Posterior cingulate gyrus (tissue), 11 donors: ENCODE measurements at places on chromosomes 11 and 22.

DNA sequence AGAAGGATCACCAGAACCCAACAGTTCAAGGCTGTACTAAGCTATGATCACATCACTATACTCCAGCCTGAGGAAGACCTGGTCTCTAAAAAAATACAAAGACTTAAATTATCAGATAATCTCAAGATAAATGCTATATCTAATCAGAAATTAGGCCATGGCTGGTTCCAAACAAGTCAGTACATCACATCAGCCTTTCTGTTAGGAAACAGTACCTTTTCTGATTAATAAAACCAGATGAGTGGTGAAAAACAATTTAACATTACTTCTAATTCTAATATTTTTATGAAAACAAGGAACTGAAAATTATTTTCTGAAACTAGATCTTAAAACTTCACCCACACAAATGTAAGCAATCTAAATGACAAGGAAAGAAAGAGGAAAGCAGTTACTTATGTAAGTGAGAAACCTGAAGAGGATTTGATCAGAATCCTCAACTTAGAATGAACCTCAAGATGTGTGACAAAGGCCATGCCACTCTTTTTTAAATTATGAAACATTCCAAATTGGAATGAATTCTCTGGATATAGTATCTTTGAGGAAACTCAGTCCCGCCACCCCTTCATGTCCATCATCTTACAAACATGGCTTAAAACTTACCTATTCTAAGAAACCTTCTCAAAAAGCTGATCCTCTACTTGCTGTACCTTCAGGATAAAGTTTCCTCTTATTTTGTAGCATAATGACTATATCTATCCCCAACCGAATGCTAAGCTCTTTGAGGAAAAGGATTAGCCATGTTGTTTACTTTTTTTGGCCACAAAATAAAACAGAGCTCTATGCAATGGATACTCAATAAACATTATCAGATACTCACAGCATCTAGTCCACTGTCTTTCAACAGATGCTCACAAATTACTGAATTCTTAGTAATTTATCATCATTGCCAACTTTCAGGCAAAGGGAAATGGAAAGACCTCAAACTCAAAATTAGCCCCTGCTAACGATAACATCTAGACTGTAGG is 132.0 kb downstream of the MRTFA start:
- DNase-seq, result no peak

GRCh38 chr22:40385036-40385782 is 14.8 kb downstream of the SGSM3 start:
- no peak for DNase-seq

DNA sequence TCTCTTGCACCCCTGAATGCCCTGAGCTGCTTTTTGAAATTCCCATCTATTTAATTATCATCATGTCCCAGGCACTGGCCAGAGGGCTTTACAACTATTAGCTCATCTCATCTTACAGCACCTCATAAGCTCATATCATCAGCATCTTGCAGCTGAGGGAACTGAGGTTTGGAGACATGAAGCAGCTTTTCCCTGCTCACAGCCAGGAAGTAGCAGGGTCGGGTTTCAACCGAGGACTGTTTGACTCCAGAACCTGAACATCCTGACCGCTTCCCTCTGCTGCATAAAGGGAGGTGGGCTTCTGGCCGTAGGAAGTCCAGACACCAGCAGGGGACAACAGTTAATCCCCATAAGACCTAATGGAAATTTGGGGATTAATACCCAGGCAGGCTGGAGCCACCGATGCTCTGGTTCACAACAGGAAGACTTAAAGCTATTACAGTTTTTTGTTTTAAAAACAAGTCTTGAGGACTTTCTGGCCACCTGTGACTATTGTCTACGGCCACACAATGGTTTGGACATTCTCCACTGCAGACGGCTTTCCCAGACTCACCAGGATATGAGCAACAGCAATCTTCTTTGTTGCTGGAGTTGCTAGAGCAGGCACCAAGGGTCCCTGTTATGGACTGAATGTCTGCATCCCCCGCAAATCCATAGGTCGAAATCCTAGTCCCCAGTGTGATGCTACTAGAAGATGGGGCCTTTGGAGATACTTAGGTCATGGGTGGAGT is 47.4 kb downstream of the CHST1 start:
- DNase-seq, result no peak

DNA sequence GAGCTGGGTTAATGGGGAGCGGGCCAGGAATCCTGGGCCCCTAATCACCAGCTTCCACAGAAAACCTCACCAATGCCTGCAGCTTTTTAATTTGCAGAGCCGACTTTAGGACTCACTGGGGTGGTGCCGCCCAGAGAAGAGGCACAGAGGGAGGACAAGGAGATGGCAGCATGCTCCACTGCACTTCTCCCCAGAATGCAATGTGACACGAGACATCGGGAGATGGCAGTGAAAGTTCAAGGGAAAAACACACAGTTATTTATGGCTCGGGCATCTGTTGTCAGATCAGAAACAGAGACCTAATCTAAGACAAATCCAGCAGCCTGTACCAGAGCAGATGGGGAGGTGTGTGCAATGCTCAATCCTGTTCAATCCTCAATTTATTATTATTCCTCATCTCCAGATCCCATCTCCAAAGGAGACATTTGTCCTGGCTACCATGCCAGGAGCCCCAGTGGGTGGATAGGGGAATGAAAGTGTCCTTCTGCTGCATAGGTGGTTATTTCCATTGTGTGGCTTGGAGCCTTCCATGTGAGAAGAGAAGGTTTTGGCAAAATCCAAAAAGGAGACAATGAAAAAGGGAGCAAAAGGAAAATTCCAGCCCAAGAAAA is 250.0 kb downstream of the NXPE2 start:
- DNase-seq, result peak; percentile 12

DNA sequence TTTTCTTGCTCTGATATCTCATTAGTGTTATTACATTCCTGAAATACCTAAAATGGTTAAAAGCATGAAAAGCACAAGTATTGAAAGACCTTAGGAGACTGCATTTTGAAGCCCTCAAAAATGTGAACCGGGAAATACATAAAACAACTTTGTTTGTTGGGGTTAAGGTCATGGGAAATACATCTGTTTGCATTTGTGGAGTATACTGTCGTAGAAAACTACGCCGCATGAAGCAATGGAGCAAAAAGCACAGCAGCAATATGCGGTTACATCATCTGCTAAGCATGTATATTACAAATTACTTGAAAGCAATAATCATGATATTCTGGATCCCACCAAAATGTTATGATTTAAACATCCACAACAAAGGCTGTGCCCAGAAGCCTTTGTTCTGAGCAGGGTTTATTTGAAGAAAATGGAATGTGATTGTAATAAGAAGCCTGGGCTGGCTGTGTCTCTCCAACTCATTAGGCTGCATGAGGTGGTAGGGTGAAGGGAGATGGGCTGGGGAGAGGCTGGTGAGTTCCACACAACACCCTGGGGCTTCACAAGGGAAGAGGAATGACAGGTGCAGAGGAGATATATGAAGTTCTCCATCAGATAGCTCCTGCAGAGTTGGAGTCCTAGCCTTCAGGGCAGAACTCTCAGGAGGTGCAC is 64.7 kb upstream of the LIN7C start:
- no peak for DNase-seq

- no peak for DNase-seq
These were observed 567.0 kb upstream of the CADM1 start for GRCh38 chr11:116071241-116071640.

- no peak for DNase-seq
These were observed 9.1 kb upstream of the OR10D3 start for GRCh38 chr11:124174001-124174583.

GRCh38 chr11:111408789-111409727 is 30.0 kb upstream of the POU2AF1 start:
- no peak for DNase-seq

GRCh38 chr11:2591805-2592204 is 108.0 kb downstream of the KCNQ1OT1 start:
- peak; percentile 84 for DNase-seq

GRCh38 chr22:38176170-38176741 is 5.4 kb downstream of the PLA2G6 start:
- peak; percentile 69 for DNase-seq

GRCh38 chr11:58577555-58578135 is 1.2 kb upstream of the ZFP91 start:
- DNase-seq, result no peak

DNA sequence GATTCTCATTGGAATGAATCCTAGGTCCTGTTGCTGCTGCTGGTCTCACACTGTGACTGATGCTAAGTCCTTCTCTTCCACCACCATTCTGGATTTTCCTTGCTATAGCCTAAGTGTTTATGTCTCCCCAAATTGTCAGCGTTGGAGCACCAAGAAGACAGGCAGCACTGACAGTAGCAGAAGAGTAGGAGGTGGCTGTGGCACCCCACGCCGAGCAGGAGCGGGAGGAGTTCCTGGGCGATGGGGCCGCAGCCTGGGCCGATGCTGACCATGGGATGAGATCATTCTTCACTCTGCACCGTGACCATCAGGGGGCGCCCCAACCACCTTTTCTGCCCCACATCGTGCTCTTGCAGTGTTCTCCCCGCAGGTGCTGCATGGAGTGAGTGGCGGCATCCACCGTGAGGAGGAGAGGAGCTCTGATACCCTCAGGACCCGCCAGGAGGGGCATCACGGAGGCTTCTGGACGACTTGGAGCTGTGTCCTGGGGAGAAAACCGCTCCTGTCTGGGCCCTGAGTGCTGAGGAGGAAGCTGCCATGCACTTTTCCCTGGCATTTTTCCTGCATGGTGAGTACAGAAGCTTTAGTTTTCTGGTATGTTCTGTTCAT is 57.0 kb downstream of the LRRC74B start:
- peak; percentile 75 for DNase-seq

- no peak for DNase-seq
These were observed 37.7 kb downstream of the CHRDL2 start for GRCh38 chr11:74693531-74693930.

DNA sequence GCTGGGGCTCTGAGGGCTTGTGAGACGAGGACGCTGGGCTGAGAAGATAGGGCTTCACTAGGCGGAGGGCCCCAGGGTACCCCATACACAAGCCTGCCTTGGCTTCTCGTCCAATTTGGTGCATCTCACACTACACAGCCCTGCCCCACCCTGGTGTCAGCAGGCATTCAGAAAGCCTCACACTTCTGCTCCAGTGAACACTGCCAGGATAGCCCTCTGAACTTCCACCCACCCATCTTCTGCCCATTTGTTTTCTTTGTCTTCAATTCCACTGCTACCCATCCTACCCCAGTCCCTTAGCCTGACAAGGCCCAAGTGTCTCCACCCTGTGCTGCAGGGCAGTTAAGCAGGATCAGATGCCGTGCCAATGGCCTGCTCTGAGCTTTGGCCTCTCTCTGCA is 1.9 kb upstream of the BUD13 start:
- DNase-seq, result no peak

DNA sequence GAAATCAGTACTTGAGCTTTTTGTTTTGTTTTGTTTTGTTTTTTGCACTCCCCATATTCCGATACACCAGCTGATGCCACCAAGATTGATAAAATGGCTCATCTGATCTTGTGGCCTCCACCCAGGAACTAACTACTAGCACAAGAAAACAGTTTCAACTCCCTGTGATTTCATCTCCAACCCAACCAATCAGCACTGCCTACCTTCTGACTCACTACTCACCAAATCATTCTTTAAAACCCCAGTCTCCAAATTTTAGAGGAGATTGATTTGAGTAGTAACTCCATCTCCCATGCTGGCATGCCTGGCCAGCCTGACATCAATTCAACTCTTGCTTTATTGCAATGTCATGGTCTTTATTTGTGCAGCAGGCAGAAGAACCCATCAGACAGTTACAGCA is 16.1 kb upstream of the CRTAM start:
- no peak for DNase-seq

DNA sequence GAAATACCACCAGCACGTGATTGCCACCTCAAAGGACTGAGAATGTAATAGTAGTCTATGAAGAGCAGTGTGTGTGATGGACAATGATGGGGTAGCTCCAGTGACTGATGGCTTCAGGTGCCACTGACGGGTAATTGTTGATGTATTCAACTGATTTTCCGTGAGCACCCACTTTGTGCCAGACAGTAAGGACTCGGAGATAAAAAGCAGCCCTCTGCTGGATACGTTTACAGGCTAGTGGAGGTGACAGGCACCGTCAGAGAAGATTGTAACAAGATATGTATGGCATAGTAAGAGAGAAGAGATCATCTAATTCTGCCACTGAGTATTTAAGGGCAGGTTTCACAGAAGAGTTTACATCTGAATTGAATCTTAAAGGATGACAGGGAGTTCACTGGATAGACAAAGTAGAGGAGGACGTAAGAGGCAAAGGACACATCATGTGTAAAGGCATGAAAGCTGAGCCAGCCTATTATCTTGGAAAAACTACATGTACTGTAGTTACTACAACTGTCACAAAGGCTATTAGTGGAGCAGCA is 1.1 kb upstream of the ENTHD1 start:
- DNase-seq, result no peak

DNA sequence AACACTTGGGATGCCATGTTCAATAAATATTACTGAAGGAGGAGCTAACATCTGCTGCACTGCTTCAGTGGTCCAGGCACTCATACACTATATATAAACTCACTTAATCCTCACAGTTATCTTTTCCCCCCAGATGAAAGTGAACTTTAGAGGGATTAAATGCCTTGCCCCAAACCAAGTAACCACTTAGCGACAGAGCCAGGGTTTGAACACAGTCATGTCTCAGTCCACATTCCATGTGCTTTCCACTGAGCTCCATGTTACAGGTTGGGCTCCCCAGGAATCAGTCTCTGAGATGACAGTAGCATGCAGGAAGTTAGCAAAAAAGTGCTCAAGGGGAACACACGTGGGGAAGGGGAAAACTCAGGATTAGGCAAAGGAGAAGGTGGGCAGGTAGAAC is 59.3 kb downstream of the ENDOD1 start:
- DNase-seq, result no peak

- DNase-seq, result no peak
These were observed 261.3 kb upstream of the ARHGAP20 start for GRCh38 chr11:110973401-110973980.

GRCh38 chr22:32058656-32059260 is 15.7 kb downstream of the SLC5A1 start:
- DNase-seq, result no peak

DNA sequence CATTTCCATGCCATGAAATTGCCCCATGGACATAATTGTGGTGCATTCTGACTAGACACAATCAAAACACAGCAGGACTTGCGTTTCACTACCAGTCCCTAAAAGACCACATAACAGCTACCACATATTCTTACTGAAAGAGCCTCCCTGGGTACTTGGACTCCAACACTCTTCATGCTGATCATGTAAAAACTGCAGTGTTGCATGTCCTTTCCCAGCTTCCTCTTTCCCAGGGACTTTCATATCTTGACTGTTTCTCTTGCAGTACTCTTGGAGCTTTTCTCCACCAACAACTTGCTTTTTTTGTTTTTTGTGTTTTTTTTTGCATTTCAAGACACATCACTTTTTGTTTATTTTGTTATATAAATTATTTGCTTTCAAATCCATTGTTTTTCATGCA is 22.9 kb downstream of the MS4A6E start:
- DNase-seq, result no peak

GRCh38 chr22:38272373-38273134 is at the start of gene TMEM184B:
Gene TMEM184B (minus strand): TSS chr22:38273010. CDS start chr22:38247961, 25,049 bp downstream.
- DNase-seq, result peak; percentile 69

- DNase-seq, result no peak
These were observed 35.5 kb downstream of the FZD4 start for GRCh38 chr11:86919557-86920210.
